HepG2 (cell line): ENCODE measurements at places on chromosomes 12 and 14.

DNA sequence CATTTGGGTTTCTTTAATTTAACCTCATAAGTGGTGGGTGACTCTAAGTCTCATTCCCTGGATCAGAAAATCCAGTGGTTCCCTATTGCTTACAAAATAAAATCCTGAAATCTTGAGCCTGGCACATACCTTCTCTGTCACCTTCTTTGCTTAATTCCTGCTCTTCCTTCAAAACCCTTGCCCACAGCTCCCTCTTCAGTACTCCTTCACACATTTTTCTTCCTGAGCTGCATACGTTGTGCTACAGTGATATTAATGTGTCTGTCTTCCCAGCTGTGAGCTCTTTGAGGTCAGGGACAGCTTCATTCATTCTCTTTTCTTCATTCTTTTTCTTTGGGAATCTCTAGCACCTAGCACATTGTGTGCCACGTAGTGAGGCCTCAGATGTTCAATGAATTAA, 9.5 kb downstream of the TSPAN11 start:
- DNase-seq, result no peak

DNA sequence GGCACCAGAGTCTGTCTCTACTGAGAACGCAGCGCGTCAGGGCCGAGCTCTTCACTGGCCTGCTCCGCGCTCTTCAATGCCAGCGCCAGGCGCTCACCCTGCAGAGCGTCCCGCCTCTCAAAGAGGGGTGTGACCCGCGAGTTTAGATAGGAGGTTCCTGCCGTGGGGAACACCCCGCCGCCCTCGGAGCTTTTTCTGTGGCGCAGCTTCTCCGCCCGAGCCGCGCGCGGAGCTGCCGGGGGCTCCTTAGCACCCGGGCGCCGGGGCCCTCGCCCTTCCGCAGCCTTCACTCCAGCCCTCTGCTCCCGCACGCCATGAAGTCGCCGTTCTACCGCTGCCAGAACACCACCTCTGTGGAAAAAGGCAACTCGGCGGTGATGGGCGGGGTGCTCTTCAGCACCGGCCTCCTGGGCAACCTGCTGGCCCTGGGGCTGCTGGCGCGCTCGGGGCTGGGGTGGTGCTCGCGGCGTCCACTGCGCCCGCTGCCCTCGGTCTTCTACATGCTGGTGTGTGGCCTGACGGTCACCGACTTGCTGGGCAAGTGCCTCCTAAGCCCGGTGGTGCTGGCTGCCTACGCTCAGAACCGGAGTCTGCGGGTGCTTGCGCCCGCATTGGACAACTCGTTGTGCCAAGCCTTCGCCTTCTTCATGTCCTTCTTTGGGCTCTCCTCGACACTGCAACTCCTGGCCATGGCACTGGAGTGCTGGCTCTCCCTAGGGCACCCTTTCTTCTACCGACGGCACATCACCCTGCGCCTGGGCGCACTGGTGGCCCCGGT, at the start of gene PTGDR:
Gene PTGDR (plus strand): TSS at position 198 of the 778 bp plus-strand sequence. CDS start 117 bp downstream, at position 315.
- DNase-seq, result no peak

DNA sequence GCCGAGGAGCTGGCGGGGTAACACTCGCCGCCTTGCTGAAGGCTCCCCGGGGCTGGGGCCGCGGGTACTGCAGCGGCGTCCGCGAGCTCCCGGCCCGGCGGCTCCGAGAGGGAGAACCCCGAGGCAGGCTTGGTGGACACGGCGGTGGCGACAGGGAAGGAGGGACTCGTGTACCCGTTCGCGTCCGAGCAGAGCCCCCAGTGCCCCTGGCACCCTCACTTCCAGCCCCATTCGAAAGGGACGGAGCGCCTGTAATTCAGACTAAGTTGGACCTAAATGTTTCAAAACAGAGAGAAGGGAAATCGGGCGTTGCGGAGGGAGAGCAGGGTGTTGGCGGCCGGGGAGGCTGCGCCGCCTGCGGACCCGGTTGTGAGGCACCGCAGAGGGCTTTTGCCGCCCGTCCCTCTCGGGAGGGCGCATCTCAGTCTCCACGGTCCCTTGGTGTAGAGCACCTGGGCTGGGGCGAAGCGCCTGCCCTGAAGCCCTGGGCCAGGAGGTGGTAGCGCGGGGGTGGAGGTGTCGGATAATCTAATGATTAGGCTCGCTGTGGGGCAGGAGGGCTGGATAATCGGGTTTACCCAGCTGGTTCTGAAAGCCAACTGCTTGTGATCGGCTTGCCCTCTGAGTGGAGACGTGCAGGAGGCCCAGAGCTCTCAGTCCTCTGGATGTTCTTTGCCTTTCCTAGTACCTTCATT, 771 bp downstream of the DAAM1 start:
- no peak for DNase-seq

GRCh38 chr14:89563471-89563870, 146.4 kb upstream of the FOXN3 start:
- DNase-seq, result no peak

DNA sequence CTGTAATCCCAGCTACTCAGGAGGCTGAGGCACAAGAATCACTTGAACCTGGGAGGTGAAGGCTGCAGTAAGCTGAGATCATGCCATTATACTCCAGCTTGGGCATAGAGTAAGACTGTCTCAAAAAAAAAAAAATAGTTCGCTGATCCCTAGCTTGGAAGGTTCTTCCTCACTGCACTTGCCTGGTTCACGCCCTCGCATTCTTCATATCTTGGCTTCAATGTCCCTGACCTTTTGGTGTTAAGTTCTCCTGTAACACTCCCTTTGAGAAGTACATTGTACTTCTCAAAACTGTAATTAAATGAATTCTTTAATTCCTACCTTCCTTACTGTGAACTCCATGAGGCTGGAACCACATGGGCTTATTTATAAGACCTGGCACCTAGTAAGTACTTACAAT, 16.5 kb upstream of the TPCN1 start:
- DNase-seq, result no peak
